Left lung (tissue), 14 donors: ENCODE measurements at places on chromosomes 11 and 22. TPM values are rescaled to one million over a fixed set of nuclear protein-coding genes. Genes with fewer than 3 reads are reported as not detected.
A peak's percentile ranks its signal among the peaks of the same experiment; 100 is the strongest.

- H3K36me3 ChIP-seq = no peaks in the 10 kb centered on the region
- no peaks in the 10 kb centered on the region for H3K27me3 ChIP-seq
- no peak overlapping the region for H3K27ac ChIP-seq
- no peaks in the 10 kb centered on the region for H3K4me1 ChIP-seq
These were observed 457.1 kb upstream of the TENM4 start for GRCh38 chr11:79897896-79898295.

GRCh38 chr11:1117992-1118391 is 39.8 kb upstream of the MUC5AC start:
- no peak for DNase-seq
- H3K27ac ChIP-seq = no peak overlapping the region
- no peaks in the 10 kb centered on the region for H3K36me3 ChIP-seq

DNA sequence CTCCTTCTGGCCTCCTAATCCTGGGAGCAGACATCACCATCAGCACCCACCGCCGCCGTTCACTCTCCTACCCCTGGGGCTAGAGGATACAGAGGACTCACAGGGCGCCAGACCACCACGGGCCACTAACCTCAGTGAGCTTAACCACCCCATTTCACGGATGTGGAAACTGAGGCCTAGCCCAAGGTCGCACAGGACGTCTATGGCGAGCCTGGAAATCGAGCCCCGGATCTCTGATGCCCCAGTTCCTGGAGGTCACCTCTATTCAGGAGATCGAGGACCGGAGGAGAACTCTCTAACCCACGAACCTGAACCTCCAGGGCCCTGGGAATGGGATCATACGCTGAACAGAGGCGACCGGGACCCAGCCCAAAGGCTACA is 349 bp downstream of the TIMM10 start:
- H3K4me1 ChIP-seq = peaks cover 10% of the 10 kb centered on the region
- no peak for DNase-seq
- H3K4me3 ChIP-seq = peak overlapping the region; percentile 68
- H3K27ac ChIP-seq = no peak overlapping the region

- H3K4me3 ChIP-seq = no peak overlapping the region
- DNase-seq = peak; percentile 37
- H3K27ac ChIP-seq = no peak overlapping the region
- no peaks in the 10 kb centered on the region for H3K36me3 ChIP-seq
- no peaks in the 10 kb centered on the region for H3K27me3 ChIP-seq
These were observed 198.2 kb downstream of the SWAP70 start for GRCh38 chr11:9861860-9862725.

DNA sequence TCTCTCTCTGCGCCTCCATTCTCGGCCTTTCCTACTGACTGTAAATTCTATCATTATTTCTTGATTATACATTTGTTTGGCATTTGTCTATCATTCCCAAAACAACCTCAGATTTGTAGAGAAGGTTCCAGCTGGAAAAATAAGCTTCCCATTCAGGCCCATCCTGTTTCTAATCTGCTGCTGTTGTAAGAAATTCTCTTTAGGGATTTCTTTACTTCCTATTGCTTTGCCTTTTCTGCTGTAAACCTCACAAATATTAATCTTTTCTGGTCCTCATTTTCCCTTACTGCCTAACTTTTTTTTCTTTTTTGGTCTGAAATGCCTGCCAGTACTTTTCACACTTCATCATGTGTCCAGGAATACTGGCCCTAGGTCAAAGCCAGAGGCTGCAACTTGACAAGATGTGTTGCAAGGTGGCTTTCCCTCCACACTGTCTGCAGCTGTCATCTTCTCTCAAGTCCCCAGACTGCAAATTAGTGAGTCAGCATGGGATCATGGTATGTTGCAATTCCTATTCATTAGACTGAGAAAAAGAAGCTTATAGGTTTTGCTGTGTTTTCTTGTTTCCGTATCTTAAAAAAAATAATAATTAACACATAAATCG is 858.7 kb upstream of the CHORDC1 start:
- H3K4me1 ChIP-seq = no peaks in the 10 kb centered on the region
- peak; percentile 5 for DNase-seq
- no peak overlapping the region for H3K4me3 ChIP-seq
- H3K27ac ChIP-seq = no peak overlapping the region

- peak; percentile 70 for DNase-seq
- H3K4me3 ChIP-seq = no peak overlapping the region
- no peaks in the 10 kb centered on the region for H3K36me3 ChIP-seq
- no peaks in the 10 kb centered on the region for H3K4me1 ChIP-seq
- peaks cover 73% of the 10 kb centered on the region for H3K27me3 ChIP-seq
These were observed 5.8 kb downstream of the GRIK4 start for GRCh38 chr11:120517390-120517761.

GRCh38 chr11:6646071-6646470 is 9.5 kb downstream of the DCHS1 start:
- peaks cover 21% of the 10 kb centered on the region for H3K4me1 ChIP-seq
- H3K36me3 ChIP-seq = no peaks in the 10 kb centered on the region
- no peaks in the 10 kb centered on the region for H3K27me3 ChIP-seq
- no peak overlapping the region for H3K4me3 ChIP-seq

GRCh38 chr11:6371825-6372224 is 18.4 kb upstream of the SMPD1 start:
- no peak overlapping the region for H3K4me3 ChIP-seq
- H3K4me1 ChIP-seq = no peaks in the 10 kb centered on the region
- no peaks in the 10 kb centered on the region for H3K36me3 ChIP-seq

DNA sequence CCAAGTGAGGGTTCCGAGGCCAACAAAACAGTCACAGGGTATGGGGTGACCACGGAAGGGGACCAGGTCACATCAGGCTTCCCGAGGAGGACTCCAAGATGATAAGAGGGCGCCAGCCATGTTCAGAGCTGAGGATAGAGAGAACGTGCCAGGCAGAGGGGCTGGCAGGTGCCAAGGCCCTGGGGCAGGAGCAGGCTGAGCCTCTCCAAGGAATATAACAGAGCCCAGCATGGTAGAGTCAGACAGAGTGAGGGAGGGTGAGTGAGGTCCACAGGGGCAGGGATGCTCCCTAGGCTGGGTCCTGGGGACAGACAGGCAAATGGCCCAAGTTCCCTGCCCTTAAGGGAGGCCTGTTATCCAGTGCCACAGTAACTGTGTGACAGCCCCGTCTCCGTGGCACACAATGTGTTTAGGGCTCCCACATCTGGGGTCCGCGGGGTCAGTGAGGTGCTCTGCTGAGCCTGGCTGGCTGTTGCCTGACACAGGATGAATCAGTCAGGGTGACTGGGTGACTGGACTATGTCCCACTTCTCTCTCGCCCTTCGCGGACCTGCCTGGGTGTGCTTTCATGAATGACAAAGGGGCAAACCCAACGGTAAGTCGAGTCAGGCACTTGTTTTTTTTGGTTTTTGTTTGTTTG is 105.3 kb downstream of the MPPED1 start:
- DNase-seq = no peak
- H3K27me3 ChIP-seq = no peaks in the 10 kb centered on the region
- H3K36me3 ChIP-seq = no peaks in the 10 kb centered on the region
- no peak overlapping the region for H3K27ac ChIP-seq

- peak; percentile 87 for DNase-seq
- no peak overlapping the region for H3K27ac ChIP-seq
- no peaks in the 10 kb centered on the region for H3K4me1 ChIP-seq
- H3K36me3 ChIP-seq = no peaks in the 10 kb centered on the region
These were observed 722 bp upstream of the GUCY1A2 start for GRCh38 chr11:107018902-107019493.

DNA sequence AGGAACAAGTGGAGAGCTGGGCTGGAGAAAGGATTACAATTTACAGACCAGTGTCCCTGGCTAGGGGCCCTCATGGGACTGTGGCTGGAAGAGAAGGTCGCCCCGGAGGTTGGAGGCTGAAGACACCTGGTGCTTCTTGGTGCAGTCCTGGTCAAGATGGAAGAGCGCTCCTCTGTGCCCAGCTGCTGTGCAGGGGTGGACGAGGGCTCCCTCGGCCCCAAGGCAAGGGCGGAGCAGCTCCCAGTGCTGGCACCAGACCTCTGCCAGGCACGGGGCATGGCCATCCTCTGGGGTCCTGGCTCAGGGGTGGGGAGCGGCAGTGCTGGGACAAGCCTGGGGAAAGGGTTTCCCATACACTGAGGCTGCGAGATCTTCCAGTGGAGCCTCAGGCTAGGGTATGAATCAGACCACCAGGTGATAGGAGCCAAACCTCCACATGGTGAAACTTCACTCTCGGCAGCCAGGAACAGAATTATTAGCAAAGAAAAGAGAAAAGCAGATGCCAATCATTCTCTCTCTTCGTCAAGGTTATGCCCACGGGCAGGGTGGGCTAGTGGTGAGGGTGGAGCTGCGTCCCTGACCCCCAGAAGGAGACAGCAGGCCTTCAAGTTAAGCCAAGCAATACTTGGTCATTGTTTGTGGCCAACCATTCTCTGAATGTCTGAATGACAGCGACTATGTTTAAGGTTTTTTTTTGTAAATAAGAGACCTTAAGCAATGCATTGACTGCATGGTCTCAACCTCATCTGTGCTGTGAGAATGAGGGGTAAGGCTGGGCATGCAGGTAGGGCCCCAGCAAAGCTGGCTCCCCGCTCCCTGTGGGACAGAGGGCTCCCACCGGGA is 32.1 kb downstream of the PPM1F start:
- H3K36me3 ChIP-seq = peaks cover 64% of the 10 kb centered on the region
- H3K4me3 ChIP-seq = no peak overlapping the region
- DNase-seq = no peak
- no peaks in the 10 kb centered on the region for H3K4me1 ChIP-seq

DNA sequence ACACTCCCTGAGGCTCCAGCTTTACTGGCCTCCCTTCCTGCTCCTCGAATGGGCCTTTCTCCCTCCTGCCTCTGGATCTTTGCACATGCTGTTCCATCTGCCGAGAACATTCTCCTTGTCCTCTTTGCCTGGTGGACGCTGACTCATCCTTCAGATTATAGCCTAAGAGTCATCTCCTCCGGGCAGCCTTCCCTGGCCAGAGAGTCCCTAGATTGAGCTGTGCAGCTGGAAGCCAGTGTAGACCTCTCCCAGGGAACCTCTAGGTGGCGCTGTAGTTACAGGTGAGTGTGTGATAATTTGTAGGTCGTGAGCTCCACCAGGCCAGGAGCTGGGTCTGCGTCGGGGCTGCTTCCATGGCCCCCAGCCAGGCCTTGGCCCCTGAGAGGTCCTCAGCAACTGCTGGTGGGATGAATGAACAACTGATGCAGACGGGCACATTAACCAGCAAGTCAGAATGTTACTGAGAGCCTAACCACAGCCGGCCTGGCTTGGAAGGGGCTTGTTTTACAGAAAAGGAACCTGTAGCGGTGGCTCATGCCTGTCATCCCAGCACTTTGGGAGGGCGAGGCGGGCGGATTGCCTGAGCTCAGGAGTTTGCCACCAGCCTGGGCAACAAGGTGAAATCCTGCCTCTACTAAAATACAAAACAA is 8.7 kb downstream of the PNPLA5 start:
- H3K27ac ChIP-seq = no peak overlapping the region
- no peak overlapping the region for H3K4me3 ChIP-seq
- H3K4me1 ChIP-seq = no peaks in the 10 kb centered on the region
- no peaks in the 10 kb centered on the region for H3K36me3 ChIP-seq

- no peak for DNase-seq
- no peaks in the 10 kb centered on the region for H3K27me3 ChIP-seq
- no peak overlapping the region for H3K4me3 ChIP-seq
- H3K27ac ChIP-seq = no peak overlapping the region
- H3K4me1 ChIP-seq = no peaks in the 10 kb centered on the region
These were observed 28.1 kb upstream of the CHORDC1 start for GRCh38 chr11:90250970-90251369.

DNA sequence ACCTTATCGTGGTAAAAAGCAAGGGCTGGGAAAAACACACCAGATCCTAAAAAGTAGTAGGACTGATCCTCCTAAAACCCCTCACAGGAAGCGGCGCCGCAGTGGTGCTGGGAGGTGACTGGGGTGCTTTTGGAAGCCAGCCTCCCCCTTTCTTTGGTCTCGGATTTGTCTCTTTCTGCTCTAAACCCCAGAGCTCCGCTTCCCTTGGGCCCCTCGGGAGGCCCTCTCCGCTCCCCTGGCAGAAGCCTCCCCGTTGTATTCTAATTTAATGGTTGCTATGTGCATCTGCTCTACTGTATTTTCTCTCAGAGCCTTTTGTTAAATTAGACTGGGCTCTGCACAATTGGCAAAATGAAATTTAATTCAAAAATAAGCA is 587.7 kb downstream of the OPCML start:
- no peaks in the 10 kb centered on the region for H3K4me1 ChIP-seq
- DNase-seq = no peak
- H3K4me3 ChIP-seq = no peak overlapping the region
- no peaks in the 10 kb centered on the region for H3K36me3 ChIP-seq
- H3K27ac ChIP-seq = no peak overlapping the region

- DNase-seq = no peak
- H3K4me1 ChIP-seq = no peaks in the 10 kb centered on the region
- no peak overlapping the region for H3K4me3 ChIP-seq
- no peaks in the 10 kb centered on the region for H3K36me3 ChIP-seq
- H3K27me3 ChIP-seq = no peaks in the 10 kb centered on the region
These were observed 141.1 kb downstream of the RCN1 start for GRCh38 chr11:32231909-32232493.

- H3K4me1 ChIP-seq = peaks cover 64% of the 10 kb centered on the region
- H3K36me3 ChIP-seq = no peaks in the 10 kb centered on the region
- H3K27ac ChIP-seq = peak overlapping the region; percentile 59
- H3K27me3 ChIP-seq = no peaks in the 10 kb centered on the region
- no peak for DNase-seq
- no peak overlapping the region for H3K4me3 ChIP-seq
These were observed 98.6 kb upstream of the CD44 start for GRCh38 chr11:35040221-35040942.

DNA sequence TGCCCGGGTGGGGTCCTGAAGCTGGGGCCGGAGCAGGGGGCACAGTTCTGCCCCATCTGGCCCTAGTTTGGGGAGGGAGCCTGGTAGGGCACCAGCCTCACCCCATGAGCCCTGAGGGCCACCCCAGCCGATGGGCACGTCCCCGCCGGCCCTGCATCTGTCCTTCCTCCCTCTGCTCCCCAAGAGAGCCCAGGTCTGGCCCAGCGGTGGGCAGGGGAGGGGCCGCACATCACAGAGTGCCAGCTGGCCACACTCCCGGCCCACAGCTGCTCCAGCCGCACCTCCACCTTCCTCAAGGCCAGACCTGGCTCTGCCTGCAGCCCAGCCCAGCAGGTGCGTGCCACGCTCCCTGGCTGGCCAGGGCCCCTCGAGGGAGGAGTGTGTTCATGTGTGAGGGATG is 21.6 kb downstream of the BRSK2 start:
- no peaks in the 10 kb centered on the region for H3K27me3 ChIP-seq
- no peaks in the 10 kb centered on the region for H3K36me3 ChIP-seq
- no peaks in the 10 kb centered on the region for H3K4me1 ChIP-seq
- DNase-seq = no peak
- no peak overlapping the region for H3K4me3 ChIP-seq

GRCh38 chr11:87255589-87255988 is 217.9 kb downstream of the TMEM135 start:
- DNase-seq = no peak
- no peaks in the 10 kb centered on the region for H3K4me1 ChIP-seq
- no peak overlapping the region for H3K4me3 ChIP-seq
- no peaks in the 10 kb centered on the region for H3K27me3 ChIP-seq

SCGB1C1 gene
- not detected for total RNA-seq

BARX2 gene
- 0.24 TPM for total RNA-seq

OR10A5 gene
- total RNA-seq = not detected

P2RY6 gene
- 2.2 TPM for total RNA-seq

PRODH gene
- total RNA-seq = 20.6 TPM
